ENCODE measurements at places on chromosomes 7 and 10.

DNA sequence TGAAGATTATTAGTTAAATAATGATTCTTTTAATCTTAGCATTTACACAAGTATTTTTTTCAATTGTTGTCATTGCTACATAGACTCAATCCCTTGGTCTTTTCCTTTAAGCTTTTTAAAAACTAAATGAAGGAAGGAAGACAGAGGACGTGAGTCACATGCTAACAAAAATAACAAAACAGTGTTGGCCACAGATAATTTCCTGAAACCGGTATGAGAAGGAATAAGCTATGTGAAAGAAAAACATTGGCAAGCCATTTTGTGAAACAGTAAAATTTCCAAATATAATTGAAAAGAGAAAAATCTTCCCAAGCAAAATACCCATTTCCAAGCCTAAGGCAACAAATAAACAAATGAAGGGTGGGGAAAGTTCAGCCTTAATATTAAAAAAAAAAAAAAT is 223.0 kb downstream of the AHR start:
- DNase-seq: no peak

GRCh38 chr10:69890065-69890847 is 88.5 kb downstream of the COL13A1 start:
- no peak for DNase-seq

DNA sequence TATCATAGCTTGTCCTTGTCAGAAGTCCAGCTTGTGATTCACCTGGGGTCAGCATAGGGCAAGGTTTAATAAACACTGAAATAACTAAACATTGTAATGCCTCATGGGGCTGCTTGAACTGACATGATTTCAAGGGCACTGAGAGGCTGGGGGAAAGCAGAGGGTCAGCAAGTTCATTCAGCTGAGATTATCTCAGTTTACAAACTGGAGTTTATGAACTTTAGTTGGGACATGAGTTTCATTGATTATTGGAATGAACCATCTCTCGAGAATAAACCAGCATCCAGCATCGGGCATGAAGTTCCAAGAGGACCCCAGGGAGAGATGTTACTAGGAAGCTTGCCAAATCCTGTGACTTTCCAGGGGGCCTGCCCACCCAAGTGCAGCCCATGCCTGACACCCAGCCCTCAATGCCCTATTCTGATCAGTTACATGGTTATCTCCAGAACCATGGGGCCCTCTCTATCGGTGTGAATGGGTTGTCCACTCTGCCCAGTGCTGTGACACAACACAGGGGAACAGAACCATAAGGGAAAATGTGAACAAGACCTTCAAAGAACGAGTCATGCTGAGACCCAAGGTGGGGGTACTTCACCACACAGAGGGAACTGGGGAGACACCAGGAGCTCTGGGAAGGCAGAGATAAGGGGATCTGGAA is 7.9 kb upstream of the CYP3A7 start:
- DNase-seq: no peak

DNA sequence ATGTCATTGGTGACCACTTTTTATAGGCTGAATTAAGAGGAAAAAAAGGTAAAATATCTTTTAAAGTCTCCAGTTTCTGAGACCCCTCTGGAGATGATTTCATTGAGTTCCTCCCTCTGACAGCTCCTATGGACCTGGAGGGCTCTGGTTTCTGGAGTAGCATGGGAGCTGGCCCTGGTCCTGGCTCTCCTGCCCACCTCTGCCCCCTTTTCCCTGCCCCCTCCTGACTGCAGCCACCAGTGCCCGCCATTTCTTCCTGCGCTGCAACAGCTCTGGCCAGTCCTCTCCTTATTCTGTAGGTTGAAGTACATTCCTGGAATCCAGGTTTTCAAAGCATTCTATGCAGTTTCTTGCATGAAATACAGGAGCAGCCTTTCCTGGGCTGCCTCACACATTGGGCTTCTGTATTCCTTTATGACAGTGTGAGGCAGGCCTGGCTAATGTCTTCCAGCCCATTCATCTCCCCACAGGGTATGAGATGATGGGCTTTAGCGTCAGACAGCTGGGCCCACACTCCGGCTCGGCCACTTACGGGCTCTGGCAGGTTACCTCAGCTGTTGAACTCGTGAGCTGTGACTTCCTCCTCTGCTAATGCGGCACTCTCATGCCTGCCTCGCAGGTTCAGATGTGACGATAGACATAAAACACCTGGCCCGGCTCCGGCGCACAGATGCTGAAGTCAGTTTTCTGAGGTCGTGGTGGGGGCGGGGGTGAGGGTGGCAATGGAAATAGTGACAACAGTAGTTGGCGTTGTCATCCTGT is 101.7 kb downstream of the MGMT start:
- no peak for DNase-seq

DNA sequence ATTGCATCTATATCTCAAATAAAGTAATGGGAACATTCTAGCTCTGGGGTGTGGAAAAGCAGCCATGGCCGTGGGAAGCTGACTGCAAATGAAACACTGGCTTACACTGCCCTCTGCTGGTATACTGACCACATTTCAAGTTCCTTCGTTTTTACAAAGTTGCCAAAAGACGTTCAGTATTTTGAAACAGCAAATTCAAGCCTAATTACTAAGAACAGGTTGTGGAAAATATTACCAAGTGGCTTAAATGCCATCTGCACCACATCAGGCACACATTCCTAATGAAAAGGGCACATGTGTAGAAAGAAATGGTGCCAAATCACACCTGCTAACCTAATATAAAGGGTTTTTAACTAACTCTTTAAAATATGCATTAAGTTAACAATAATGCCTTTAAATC is 83.9 kb downstream of the JAZF1 start:
- peak; percentile 35 for DNase-seq

- no peak for DNase-seq
Observed at GRCh38 chr7:1555813-1556543, at the start of gene TMEM184A. Gene TMEM184A, minus strand, starts transcription at chr7:1556205. Its CDS starts 721 bp downstream, at chr7:1555484.

DNA sequence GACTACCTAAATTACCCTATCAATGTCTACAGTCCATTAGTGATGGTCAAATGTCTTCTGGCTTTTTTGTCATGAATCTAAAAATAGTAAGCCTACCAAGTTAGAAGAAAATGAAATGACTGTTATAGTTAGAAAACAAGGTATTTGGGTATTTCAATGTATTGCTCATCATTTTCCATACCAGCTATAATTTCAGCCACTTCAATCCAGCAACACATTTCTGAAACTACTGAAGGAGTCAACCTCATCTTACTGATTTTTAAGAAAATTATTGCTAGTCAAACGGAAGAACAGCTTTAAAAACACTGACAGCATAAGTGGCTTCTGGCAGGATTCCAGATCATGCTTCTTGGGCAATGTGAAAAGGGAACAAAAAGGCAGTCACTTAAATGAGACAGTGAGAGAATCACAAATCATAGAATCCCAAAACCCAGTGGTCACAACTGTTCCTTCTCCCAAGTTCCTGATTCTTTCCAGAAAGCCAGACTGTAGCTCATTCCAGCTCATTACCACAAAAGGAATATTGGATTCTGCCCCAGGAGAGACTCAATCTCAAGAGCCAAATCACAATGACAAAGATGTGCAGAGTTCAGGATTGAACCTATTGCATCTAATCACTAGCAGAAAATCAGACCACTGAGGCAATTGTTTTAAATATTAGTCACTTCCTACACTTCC is 61.2 kb upstream of the LRRN3 start:
- DNase-seq: no peak

DNA sequence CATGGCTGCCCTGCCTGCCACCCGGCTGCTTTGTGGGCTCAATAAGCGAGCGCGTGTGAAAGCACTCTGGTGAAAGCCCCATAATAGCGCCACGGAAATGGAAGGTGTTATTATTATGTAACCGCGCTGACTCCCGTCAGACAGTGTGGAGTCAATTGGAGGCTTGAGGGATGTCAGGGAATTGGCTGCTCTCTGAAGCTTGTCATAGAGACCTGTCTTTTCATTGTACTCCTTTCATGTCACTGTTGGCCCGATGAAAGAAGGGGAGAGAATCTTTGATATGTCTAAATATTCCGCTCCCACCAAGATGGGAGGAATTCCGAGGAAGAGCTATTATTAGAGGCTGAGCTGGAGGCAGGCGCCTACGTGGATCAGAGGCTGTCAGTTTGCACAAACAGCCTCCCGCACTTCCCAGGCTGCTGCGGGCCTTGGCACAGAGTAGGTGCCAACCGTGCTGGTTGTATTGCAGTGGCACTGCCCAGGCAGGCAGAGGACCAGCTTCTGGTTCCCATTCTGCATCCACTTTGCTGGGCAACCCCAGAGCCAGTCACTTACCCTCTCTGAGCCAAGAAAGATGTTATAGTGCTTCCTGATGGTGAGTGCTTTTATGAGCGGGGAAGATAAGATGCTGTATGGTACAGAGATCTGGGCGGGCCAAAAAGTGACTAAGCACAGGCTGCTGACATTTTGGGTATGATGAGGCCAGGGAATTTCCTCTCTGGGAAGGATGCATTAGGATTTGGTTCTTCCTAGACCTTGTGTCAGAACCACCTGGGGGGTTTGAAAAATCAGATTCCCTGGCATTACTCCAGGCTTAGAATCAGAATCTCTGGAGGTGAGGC is 151.4 kb downstream of the RPS24 start:
- DNase-seq: no peak

DNA sequence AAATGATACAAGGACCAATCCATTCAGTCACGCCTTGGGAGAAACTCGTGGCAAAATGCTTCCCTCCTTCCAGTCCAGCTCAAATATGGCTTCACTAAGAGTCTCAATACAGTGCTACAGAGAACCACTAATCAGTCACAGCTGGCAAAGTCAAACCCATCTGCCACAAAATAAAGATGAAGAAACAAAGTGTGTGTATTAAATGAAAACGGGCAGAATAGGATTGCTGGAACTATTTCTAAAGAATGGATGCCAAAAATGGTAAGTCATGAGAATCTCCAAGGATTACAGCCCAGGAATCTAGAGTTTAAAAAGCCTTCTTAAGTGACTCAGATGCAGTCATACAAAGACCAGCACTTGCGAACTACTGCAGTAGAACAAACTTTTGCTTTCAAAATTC is 61.9 kb downstream of the CACUL1 start:
- no peak for DNase-seq

DNA sequence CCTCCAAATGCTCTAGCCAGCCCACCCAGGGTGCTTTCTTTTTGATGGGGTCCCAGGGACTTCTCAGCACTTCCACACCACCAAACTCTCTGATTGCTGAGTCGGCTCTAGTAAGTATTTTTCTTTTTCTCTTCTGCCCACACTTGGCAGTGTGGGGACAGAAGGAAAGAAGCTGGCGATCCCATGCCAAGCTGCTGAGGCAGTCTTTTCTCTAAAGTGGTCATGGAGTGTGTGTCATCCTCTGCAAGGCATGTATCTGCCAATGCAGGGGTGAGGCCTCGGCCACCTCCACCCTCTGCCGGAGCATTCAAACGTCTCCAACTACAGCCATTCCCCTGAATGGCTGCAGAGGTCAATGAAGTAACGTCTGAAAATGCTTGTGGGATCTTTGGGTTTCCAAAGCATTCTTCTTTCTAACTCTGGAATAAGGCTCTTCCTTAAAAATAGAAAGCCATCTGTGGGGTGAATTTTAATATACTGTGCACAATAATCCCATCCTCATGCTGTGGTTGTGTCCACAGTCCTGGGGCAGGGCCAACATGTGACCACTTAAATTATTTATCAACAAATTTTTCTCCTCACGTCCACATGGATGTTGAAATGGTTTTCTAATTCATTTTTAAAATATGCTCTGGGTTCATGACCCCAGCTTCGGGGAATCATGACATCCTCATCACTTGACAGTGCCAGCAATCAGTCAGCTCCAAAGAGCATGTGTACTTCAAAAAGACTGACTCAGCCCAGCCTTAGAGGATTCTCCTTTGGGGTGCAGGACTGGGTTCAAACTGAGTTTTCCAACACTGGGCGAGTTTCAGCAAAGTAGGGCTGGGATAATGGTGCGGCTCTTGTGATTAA is 171.3 kb upstream of the ITGB1 start:
- DNase-seq: no peak

GRCh38 chr7:37249240-37249639 is 199.4 kb downstream of the ELMO1 start:
- no peak for DNase-seq

DNA sequence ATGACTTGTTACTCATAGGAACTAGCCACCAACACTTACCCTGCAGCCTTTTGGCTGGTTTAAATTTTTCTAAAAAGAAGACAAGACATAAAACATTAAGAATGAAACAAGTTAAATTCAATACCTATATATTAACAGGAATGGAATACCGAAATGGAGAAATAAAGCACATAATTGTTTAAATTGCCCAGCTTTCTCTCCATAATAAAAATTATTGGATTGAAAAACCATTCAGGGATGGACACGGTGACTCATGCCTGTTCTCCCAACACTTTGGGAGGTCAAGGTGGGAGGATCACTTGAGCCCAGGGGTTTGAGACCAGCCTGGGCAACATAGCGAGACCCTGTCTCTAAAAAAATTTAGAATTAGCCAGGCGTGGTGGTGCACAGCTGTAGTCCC is 179.4 kb upstream of the MKLN1 start:
- no peak for DNase-seq

DNA sequence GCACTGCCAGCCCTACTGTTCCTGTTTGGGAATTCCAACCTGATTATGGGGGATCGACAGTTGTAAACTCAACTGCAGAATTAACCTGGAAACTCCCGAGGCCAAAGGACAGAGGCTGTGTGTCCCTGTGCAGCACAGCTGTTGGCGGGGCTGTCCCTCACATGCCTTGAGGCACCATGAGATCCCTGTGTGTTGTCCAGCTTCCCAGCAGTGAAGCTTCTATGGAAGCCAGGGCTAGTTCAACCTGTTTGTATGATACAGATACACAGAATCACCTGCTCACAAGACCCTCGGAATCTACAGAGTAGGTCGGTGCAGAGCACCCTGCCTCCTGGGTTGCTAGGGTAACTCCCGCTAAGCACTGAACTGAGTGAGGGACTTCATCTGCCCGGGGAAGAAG is 61.0 kb upstream of the EFCAB10 start:
- no peak for DNase-seq

- no peak for DNase-seq
Observed at GRCh38 chr7:147659036-147659995, 931.2 kb upstream of the C7orf33 start.

DNA sequence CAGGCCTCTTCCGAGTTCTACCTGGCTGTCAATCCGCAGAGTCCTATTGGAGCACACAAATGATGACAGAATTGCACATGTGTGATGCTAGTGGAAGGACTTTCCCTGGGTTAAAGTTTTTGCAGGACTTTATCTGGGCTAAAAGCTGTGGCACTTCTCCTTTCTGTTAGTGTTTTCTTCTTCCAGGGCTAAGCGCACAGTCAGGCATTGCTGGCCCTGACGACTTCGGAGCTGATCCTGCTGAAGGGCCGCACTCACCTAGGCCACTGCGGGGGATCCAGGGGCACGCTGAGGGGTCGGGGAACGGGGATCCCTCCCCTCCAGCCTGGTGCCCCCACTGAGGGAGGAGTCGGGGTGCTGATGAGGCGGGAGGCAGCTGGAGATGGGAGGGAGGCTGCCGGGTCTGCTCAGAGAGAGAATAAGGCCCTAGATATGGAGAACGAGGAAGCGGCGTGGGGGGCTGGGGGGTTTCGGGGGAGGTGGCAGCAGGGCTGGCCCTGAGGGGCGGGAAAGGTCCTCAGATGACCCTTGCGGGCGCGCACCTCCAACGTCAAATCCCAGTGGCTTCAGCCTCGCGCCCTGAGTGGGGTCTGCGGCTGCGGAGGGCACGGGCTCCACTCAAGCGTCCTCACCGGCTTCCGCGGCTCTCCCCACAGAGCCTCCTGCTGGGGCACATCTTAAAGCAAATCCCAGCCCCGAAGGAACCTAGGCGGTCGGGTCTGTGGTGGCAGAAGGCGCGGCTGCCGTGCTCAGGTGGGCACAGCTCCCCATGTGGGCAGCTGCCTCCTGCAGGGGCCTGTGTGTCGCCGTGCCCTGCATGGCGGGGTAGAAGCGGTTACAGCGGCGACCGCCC is 30.9 kb downstream of the AGR3 start:
- no peak for DNase-seq
